Immature natural killer cell (primary cell): ENCODE measurements at places on chromosomes 2 and 18.
A peak's percentile ranks its signal among the peaks of the same experiment; 100 is the strongest.

DNA sequence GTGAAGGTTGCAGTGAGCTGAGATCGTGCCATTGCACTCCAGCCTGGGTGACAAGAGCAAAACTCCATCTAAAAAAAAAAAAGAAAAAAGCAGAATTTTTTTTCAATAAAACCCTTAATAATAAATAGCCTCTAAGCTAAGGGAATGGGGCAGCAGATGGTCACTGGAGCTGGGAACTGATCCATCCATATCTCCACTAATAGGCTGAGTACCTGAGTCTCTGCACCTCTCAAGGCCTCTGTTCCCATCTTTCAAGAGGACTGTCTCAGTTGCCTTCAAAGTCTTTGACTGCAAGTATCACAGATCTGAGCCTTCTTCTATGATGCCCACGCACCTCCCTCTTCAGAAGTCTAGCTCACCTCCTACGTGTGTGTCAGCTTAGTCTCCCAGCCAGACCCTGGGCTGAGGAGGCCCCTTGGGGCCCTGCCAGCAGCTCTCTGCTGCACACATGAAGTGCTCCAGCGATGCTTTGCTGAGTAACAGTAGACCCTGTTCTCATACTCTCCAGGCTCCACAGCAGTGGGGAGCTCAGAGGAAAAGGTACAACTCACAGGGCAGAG is 32.9 kb downstream of the ST8SIA5 start:
- no peak for DNase-seq

DNA sequence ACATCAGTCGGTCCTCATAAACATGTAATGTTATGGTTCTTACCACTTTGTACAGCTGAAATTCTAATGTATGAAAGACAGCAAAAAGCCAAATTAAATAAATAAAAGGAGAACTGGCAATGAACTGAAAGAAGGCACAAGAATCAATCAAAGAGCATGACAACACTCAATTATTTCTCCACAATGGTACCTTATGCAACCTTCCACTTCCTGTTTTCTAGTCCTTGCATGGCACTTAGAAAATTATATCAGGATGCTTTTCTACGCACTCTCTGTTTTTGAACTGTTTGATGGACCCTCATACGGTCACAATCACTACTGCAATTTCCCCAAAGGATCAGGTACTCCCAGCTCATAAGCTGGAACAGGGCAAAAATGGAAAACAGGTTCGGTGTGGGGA is 81.6 kb downstream of the EPB41L3 start:
- no peak for DNase-seq

GRCh38 chr2:7288484-7288883 is 371.3 kb downstream of the RNF144A start:
- no peak for DNase-seq

GRCh38 chr2:37915773-37916172 is 9.3 kb upstream of the RMDN2 start:
- DNase-seq, result no peak

GRCh38 chr2:160241251-160242137 is 41.4 kb upstream of the ITGB6 start:
- DNase-seq, result no peak

DNA sequence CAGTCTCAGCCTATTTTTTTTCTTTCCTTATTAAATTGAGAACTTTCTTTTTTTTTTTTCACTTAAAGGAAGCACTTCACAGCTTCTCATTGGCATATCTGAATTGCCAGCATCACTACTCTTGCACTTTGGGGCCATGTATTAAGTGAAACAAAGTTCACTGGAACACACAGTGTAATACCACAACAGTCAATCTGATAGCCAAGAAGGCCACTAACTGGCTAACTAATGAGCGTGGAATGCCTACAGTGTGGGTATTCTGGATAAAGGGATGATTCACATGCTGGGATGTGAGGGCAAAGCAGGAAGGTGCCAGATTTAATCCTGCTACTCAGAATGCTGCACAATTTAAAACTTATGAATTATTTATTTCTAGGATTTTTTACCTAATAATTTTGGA is 11.7 kb upstream of the C18orf63 start:
- no peak for DNase-seq

DNA sequence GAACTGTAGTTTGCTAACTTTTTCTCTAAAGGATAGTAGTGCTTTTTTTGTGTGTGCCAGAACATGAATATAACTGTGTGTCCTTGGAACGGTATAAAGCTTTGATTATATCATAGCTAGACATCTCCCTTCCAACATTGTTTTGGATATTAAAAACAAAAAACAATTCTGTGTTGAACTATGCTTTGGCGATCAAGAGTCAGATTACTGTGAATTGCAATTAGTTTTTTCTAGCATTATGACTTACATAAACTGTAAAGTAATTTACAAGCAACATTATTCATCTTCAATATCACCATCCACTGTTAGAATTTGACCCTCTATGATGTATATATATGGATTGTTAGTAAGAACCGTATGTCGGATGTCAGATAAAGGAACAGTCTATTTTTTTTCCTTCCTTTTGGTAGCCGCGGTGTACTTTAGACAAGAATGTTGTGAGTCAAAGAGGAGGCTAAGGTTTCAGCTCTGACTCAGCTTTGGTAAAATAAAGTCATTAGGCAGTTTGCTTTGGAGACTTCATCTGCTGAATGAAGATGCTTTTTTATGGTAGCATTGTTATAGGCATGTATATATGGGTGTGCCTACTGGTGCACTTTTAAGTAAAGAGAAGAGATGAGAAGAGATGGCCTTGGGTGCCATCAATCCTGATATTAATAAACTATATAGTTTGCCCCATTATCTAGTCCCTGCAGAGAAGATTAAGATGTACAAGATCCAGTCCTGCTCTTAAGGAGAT is 76.4 kb downstream of the LTBP1 start:
- DNase-seq, result no peak

- DNase-seq, result no peak
Observed at GRCh38 chr2:26035090-26035743, 1.3 kb downstream of the RAB10 start.

DNA sequence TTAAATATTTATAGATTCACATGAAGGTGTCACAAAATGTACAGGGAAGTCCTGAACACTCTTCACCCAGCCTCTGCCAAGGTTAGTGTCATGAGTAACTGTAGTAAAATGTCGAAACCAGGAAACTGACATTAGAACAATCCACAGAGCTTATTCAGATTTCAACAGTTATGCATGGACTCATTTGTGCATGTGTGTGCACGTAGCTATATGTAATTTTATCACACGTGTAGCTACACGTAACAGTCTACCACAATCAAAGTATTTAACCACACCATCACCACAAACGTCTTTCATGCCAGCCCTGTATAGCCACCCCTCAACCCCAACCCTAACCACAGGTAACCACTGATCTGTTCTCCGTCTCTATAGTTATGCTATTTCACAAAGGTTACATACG is 211.7 kb upstream of the REV1 start:
- no peak for DNase-seq

- no peak for DNase-seq
Observed at GRCh38 chr2:224190936-224191270, 151.8 kb upstream of the SERPINE2 start.

- DNase-seq, result peak; percentile 68
Observed at GRCh38 chr2:218229239-218229638, 12.2 kb downstream of the ARPC2 start.
